ENCODE measurements at places on chromosomes 5 and 9.

DNA sequence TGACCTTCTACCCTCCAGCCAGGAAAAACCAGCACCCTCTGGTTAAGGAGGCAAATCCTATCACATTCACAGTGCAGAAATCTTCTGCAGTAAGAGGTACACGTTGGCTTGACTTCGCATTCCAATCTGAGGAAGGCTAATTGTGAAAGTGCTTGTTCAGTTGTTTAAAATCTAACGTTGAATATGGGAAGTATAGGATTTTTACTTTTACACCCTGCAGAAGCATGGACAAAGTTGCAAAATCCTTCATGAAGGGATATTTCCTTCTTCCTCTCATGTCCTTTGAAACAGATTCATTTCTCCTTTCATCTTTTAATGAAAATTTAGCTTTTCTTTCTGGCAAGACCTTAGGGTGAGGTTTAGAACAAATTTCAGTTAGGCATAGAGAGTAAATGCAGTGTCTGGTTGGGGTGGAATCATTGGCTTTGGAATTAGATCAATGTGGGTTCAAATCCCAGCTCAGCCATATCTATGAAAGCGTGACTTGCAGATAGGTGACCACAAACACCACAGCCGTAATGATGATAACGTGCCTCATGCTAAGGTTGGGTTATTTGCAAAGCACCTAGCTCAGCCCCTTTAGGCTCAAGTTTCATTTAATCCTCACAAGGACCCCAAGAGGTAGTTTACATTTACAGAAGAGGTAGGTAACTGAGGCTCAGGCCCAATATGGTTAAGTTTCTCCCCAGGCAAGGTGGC, 42.2 kb upstream of the C5orf58 start:
- no peak for DNase-seq

GRCh38 chr5:132772291-132773070, 4.6 kb downstream of the SEPTIN8 start:
- DNase-seq = no peak

DNA sequence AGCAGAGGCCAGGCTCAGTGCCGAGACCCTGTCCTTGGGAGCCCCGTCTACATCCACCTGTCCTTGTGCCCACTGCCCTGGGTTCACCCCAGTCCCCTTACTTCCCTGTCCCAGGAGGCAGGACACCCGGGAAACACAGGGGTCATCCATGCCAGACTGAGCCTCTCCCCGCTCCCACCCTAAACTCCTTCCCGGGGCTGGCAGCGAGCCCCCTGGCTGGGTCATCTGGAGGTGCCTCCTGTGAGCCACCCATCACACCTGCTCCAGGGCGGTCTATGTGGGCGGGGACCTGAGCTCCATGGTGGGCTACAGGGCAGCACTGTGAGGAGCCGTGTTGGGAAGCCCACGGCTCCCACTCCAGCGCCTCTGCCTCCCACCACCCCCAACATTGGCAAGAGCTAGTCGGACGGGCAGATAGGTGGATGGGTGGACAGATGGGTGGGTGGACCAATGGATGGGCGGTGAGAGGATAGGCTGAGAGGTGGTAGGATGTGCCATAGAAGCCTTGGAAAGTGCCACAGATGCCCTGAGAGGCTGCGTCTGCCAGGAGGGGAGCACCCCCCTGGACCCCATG, 42.5 kb upstream of the RXRA start:
- no peak for DNase-seq

- peak; percentile 83 for DNase-seq
Observed at GRCh38 chr5:10863763-10864383, 102.8 kb upstream of the DAP start.

GRCh38 chr5:32814141-32814540, 103.0 kb downstream of the NPR3 start:
- no peak for DNase-seq

Data from AG20443 (cell line).